ENCODE measurements at places on chromosomes 3 and 15.

GRCh38 chr15:77081971-77082370, 11.1 kb upstream of the TSPAN3 start:
- DNase-seq = no peak

- no peak for DNase-seq
Observed at GRCh38 chr15:23850666-23851065, 163.6 kb upstream of the NDN start.

DNA sequence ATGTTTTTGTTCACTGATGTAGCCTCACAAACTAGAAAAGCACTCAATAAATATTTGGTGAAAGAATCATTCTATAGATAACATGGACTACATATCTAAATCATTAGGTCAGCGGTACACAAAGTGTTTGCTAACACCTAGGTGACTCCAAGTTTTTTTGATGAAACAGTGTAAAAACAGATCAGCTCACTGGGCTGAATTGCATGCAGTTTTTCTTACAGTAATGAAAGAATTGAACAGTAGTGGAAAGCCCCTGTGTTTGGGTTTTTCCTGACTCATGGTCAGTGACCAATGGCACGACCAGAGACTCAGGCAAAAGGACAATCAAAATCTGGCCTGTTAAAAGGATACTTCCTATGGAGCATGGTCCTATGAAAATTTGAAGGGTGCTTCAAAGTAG, 384.3 kb upstream of the EPHA6 start:
- no peak for DNase-seq

GRCh38 chr3:7875925-7876324, 625.7 kb upstream of the LMCD1 start:
- peak; percentile 44 for DNase-seq

- DNase-seq = no peak
Observed at GRCh38 chr15:42471002-42471401, 19.9 kb downstream of the ZNF106 start.

- DNase-seq = no peak
Observed at GRCh38 chr3:115861166-115861733, 237.9 kb downstream of the GAP43 start.
